Calu3 (cell line): ENCODE measurements at places on chromosomes 2 and 18. TPM values are rescaled to one million over a fixed set of nuclear protein-coding genes. Genes with fewer than 3 reads are reported as not detected.

Gene SLC16A14
- total RNA-seq: 3.7 and 5.5 TPM in 2 replicates

Gene TUBB8B
- 0.32 and 0.35 TPM in 2 replicates for total RNA-seq

Gene CABYR
- 10.6 and 12.8 TPM in 2 replicates for total RNA-seq

Gene RTP5
- total RNA-seq: not detected in 2 replicates

Gene EVA1A
- total RNA-seq: 0.42 TPM in 1 of 2 replicates, not detected in the other
